Colonic mucosa (tissue), 4 donors: ENCODE measurements at places on chromosomes 4 and X.

DNA sequence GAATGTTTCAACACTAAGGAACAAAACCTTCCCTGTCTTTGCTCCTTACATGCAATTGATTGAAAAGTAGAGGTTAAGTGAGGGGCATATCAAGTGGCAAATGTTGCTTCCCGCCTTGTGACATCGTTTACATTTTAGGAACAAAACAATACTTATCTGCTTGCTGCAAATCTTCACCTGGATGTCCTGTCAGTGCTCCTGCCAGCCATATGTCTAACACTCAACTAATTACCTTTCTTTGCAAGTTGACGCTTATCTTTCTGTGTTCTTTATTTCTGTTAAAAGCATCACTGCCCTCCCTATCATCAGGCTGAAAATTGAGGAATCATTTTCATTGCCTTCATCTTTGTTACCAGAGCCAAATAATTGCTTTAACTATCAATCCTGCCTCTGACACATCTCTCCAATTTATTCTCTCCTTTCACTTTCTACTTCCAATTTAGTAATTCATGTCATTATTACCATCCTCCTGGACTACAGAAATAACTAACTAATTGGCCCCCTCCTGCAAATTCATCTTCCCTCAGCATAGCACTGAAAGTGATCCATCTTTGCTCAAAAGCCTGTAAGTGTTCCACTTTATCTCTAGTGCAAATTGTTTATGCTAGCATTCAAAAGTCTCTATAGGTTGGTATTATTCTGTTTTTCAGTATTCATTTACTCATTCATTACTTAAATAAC, 298.7 kb upstream of the ATOH1 start:
- no peak for DNase-seq

GRCh38 chrX:15939737-15940136, 85.1 kb upstream of the AP1S2 start:
- no peak for DNase-seq

- no peak for DNase-seq
Measured at GRCh38 chr4:52251864-52252263, 200.8 kb downstream of the SPATA18 start.

DNA sequence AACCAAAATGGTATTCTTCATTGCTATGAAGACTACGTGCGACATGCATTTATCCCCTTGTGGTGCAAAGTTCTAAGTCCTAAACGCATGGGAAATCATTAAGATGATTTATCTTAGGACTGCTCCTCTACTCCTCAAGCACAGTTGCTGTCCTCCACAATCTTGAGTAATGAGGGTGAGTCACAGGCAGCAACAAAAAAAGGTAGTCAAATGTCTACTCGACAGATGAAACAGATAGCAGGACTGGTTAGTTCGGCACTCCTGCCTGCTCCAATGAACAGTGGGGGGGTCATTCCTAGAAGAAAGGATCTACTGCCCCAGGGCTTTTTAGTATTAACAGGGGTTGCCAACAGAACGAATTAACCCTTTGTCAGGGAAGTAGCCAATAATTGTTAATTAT, 233.7 kb upstream of the FGF13 start:
- no peak for DNase-seq

DNA sequence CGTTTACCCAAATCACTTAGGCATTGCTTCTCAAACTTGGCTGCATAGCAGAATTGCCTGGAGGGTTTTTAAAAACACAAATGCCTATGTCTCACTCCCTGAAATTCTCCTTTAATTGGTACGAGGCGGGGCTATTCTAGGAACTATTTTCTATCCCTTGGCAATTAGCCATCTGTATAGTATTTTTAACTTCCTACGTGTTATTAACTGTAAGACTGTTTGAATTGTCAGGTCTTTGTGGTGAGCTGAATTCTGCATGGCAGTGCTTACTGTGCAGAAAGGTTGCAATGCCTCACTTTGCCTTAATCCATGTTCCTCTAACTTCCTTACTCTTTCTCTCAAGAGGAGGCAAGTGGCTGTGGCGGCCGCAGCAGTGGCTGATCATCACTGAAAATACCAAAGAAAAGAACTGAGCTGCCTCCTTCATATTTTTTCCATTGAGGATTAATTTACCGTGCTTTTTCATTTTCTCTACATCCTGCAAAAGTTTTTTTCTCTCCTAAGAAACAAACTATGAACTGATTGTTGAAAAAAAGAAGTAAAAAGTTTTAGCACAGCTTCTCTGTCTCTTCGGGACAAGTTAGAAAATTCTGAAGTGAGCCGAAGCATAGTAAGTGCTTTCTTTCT, at the start of gene SHROOM3:
TSS of gene SHROOM3 (plus strand) at position 329 of the 627 bp plus-strand sequence. CDS start 824 bp downstream, outside the sequence.
- DNase-seq, result no peak

DNA sequence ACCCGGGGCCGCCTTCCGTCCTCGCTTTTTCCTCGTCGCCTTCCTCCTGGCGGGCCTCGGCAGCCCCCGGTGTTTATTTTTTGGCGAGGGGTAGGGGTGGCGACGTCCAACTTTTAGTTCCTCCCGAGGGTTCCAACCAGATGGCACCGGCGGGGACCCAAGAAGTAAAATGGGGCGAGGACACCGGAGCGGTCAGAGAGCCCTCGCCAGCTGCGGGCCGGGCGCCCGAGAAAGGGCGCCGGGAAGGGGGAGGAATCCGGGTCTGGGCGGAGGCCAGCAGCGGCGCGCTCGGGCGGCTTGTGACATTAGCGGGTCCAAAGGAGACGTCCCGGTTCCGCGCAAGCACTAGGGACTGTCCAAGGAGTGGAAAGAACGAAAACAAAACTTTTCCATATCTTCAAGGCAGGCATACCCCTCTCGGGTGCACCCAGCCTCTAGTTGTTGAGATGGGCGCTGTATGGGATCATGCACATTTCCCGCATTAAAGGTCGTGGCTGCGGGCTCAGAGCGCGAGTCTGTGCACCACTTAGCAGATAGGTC, 691 bp upstream of the USP46 start:
- DNase-seq, result peak; percentile 71

- DNase-seq, result no peak
Measured at GRCh38 chr4:76576824-76577223, 141.8 kb downstream of the SHROOM3 start.

DNA sequence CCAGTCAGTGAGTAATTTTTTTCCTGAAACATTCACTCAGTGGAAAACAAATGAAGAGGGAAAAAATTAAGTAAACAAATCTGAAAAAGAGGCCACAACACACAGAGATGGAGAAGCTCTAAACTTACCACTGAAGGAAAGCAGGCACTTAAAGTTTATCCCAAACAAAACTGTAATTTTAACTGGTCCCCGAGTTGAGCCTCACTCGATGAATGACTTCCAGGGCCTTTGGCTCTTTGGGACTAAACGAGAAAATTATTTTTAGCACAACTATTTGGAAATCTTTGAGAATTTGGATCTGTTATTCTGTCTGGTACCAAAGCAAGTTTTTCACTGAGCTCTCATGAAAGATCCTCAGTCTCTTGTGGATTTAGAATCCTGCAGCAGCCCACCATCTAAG, at the start of gene C1QTNF7:
TSS of gene C1QTNF7 (plus strand) at position 333 of the 400 bp plus-strand sequence. CDS start 7,711 bp downstream, outside the sequence.
- DNase-seq, result no peak

DNA sequence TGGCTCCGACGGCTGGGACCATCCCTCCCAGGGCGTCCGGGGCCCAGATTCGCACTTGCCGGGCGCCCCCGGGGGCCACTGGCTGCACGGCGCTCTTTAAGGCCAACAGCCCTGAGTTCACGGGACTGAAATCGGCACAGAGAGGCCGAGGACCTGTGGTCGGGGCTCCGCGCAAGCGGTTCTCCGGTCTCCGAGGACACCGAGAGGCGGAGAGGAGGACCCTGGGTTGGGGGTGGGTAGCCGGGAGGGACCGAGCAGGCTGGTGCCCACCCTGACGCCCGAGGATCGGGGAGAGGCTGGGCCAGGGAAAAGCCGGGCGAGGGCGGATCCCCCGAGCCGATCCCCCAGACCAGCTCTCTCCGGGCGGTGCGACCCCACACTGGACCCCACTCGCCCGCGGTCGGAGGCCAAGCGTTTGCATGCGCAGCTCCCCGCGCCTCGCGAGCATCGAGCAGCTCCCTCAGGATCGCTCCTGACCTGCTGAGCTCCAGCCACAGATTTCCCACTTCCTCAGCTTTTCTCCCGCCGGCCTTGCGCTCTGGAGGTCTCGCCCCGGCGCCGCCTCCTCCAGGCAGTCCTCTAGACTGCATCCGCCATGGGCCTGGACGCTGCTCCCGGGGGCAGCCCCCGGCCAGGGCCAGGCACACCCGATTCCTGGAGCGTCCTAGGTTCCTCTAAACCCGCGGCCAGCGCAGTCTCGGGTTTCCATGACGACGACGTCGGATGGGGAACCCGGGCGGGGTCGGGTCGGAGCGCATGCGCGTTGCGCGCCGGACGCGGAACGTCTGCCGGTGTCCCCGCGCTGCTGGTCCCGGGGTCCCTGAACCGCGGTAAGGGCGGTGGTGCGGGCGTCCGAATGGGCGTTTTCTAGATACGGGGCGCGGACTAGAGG, 17.6 kb upstream of the NAT8L start:
- peak; percentile 84 for DNase-seq

GRCh38 chr4:26866203-26866602, 5.6 kb downstream of the STIM2 start:
- no peak for DNase-seq

DNA sequence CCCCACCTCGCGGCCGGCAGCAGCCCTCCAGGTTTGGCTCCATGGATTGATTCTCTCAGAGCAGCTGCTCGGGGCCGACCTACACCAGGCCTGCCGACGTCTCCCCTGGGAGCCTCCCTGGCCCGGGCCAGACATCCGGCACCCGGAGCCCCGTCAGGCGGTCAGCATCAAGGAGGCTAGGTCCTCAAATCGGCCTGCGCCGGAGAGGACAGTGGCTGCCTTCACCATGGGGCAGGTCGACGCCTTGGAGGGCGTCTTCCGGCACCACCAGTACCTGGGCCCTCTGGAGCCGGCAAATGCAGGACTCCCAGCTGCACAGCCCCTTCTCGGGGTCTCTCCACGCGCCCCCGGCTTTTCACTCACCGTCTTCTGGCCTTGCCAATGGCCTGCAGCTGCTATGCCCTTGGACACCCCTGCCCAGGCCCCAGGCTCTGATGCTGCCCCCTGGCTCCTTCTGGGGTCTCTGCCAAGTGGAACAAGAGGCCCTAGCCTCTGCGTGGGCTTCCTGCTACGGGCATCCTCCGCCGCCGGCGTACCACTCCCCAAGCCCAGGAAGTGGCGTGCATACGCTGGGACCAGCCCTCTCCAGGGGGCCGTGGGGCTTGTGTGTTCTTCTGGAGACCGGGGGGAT, 341.8 kb downstream of the MAGEB5 start:
- DNase-seq, result no peak

DNA sequence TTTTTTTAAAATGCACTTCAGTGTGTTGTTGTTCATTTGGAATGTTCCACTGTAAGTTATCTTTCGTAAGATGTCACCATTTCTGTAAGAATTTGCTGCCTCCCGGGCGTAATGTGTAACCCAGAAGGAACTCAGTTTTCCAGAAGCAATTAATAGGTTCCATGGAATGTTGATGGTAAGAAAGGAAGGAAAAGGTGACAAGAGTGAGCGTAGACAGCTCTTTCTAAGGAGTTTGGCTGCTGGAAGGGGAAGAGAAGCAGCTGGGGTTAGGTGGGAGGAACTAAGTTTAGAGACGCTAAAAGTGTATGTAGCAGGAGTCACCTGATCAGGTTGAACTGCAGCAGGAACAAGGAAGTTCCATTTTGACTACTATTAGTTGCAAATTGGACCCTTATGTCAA, 35.9 kb downstream of the PNMA5 start:
- DNase-seq, result no peak

DNA sequence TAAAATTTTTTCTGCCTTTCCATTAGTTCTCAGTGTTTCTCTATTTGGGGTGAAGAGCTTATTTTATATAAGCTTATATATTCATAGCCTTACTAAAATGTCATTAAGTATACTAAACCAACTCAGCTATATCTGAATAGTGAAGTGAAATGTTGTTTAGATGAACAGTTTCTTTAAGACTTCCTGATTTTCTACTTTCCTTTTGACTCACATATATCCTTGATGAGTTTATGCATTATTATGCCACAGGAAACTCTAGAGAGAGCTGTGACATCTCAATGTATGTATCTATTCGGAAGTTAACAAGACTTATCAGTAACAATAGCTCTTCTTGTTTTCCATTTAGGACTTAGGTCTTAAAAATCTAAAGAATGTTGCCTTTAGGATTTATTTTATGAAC, 1491.8 kb upstream of the IGFBP7 start:
- no peak for DNase-seq

DNA sequence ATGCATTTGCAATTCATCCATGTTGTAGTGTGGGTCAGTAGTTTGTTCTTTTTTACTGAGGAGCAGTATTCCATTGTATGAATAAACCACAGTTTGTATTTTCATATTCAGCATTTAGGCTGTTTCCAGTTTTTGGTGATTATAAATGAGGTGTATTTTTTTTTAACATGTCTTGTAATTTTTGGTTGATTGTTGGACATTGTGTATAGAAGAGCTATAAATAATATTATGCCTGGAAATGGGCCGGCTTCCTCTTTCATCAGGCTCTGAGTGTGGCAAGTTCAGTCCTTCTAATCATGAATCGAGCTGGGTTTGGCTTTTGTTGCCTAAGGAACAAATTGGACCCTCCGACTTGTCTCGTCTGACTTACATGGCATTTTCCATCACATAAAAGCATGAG, 115.7 kb downstream of the PSAPL1 start:
- no peak for DNase-seq

DNA sequence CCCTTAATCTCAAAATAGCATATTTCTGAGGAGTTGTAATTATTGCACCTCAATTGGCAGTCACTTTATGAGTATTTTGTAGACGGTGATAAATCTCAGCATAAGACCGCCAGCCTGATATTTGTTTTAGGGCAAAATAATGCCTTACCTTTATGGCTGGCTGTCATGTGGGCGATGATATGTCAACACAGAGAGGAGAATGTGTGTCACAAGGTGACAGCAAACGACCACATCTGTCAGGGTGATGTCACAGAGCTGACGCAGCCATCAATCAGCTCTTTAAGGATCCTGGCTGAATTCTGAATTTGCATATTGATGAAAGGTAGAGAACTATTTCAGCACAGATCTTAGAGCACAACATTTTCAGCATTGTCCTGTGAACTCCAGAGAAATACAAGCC, 209.7 kb downstream of the CEP135 start:
- DNase-seq, result peak; percentile 37

- DNase-seq, result no peak
Measured at GRCh38 chrX:118499295-118499694, 3.7 kb downstream of the DOCK11 start.

DNA sequence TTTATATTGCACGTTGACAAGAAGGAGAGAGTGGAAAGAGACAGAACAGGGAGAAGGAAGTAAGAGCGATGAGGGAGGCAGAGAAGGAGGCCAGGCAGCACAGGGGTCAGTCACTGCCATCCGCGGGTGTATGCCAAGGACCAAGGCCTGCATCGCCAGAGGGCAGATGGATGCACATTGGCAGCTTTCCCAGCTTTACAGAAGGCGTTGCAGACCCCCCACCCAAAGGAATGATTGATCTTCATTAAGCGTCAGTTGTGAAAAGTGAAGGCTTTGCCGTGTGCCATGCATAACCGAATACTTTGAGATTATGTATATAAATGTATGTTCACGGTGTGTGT, 21.6 kb downstream of the PIGG start:
- DNase-seq, result no peak

DNA sequence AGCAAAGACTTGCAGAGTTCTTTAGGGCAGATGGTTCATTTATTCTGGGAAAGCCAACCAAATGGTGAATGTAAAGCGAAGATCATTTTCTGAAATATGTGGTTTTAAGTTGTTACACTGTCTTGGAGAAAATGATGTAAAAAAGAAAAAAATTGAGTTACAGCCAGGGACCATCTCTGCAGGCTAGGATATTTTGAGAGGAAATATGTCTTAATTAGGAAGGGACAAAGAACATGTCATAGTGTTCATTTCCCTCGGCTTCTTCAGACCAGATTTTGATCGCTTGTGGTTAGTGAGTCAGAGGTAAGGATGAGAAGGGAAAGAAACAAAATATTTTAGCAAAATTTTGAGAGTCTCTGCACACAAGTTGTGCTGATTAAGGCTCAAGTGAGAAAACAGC, 59.0 kb upstream of the C1QTNF7 start:
- DNase-seq, result no peak
